ENCODE measurements at places on chromosomes 13 and 19.

- DNase-seq: no peak
Measured at GRCh38 chr13:42832341-42833096, 51.1 kb downstream of the FAM216B start.

GRCh38 chr13:59201841-59202240, 961.9 kb downstream of the DIAPH3 start:
- DNase-seq: no peak

GRCh38 chr19:5953030-5953589, 24.8 kb downstream of the RANBP3 start:
- no peak for DNase-seq

DNA sequence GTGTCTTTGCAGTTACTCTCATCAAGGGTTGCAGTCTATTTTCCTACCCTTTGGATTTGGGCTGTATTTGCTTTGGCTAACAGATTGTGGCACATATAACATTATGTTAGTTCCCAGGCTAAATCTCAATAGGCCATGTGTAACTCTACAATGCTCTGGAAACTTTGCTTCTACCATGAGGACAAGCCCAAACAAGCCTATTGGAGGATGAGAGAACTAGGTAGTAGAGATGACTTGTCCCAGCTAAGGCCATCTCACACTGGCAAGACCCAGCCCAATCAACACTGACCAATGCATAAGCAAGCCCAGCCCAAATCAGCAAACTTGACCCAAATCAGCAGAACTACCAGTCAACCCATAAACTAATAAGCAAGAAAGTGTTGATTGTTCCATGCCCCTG, 311.8 kb downstream of the NDFIP2 start:
- no peak for DNase-seq

- no peak for DNase-seq
Measured at GRCh38 chr13:41122838-41123237, 9.8 kb downstream of the KBTBD6 start.

- no peak for DNase-seq
Measured at GRCh38 chr13:52644108-52644507, 1.9 kb downstream of the HNRNPA1L2 start.

DNA sequence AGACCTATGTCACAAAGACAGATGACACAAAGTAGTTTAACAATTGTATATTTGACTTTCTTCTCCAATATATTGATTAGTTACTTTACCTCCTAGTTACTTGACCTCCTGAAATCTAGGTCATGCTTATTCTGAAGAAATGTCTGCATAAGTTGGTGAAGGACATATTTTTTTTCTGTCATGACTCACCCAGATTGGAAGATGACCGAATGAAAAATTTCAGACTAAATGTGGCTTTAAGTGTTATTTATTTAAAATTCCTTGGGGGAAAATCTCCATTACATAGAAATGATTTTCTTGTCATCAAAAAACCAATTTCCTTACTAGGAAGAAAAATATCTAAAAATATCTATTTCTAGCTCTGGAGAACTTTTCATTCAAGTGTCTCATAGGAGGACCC, 217.1 kb downstream of the POSTN start:
- DNase-seq: no peak

DNA sequence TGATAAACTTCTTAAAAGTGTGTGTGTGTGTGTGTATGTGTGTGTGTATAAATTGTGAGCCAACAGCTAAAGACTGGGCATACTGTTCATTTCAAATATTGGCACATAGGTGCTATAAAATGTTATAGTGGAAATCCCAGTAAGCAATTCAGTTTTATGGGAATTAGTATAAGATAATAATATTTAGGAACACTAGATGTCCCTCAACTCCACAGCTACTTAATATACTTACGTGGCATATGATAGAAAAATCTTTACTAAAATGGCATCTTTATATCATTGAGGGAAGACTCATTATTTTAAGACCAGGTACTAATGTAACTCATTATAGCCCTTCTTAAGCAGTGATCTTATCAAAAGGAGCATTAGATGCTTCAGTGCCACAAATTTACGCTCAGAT, 266.2 kb downstream of the MAB21L1 start:
- no peak for DNase-seq

DNA sequence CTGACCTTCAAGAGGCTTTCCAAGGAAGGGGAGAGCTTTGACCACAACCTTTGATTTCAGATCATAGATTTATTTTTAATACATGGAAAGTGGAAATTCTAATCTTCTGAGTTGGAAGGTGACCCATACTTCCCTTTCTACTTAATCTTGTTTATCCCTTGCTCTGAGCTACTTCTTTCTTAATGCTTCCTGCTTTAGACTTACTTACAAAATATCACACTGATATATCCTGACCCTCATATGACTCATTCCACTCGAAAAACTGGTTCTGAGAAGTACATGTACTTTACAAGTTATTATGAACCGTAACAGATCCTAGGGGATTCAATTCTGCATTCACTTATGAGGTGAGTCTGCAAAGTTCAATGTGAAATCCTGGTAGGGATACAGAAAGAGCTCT, 76.2 kb upstream of the IRS2 start:
- DNase-seq: no peak

- no peak for DNase-seq
Measured at GRCh38 chr13:92473765-92474475, 752.7 kb upstream of the GPC6 start.

GRCh38 chr13:73948848-73949529, 185.2 kb downstream of the KLF12 start:
- peak; percentile 41 for DNase-seq

- DNase-seq: no peak
Measured at GRCh38 chr19:30966486-30966885, 382.8 kb downstream of the TSHZ3 start.

GRCh38 chr19:1763648-1764639, 10.6 kb downstream of the ONECUT3 start:
- no peak for DNase-seq

DNA sequence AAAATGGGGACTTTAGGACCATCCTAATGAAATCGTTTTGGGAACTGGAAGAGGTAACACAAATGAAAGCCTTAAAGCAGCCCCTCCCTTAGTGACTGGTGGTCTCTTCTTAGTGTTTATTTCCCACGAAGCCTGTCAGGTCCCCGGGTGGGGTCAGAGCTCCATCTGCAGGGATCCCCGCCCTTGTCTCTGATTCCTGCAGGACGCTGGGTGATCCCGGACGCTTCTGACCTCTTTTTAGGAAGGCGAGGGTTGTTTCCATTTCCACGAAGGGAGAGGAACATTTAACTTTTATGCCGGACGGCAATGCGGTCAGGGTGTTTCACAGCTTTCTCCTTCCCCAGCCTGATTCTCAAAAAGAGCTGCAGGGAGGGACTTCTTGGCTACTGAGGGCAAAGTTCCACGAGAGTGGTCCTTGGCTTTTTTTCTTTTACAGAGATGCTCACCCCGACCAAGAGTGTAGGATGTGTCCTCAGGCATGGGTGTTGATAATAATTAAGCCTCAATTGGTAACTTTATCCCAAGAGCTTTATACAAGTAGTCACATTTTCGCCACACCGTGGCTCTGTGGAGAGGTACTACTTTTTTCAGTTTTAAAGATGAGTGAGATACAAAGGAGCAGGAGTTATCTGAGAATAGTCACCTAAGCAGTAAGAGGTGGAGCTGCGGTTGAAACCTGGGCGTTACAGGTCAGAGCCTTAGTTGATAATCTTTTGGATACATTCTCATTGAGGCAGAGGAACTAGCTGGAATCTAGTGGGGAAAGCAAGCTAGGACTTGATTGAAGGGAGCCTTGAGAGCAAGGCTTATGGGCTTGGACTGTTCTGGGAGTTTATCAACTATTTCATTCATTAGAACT, 813 bp downstream of the ZNF284 start:
- DNase-seq: no peak

DNA sequence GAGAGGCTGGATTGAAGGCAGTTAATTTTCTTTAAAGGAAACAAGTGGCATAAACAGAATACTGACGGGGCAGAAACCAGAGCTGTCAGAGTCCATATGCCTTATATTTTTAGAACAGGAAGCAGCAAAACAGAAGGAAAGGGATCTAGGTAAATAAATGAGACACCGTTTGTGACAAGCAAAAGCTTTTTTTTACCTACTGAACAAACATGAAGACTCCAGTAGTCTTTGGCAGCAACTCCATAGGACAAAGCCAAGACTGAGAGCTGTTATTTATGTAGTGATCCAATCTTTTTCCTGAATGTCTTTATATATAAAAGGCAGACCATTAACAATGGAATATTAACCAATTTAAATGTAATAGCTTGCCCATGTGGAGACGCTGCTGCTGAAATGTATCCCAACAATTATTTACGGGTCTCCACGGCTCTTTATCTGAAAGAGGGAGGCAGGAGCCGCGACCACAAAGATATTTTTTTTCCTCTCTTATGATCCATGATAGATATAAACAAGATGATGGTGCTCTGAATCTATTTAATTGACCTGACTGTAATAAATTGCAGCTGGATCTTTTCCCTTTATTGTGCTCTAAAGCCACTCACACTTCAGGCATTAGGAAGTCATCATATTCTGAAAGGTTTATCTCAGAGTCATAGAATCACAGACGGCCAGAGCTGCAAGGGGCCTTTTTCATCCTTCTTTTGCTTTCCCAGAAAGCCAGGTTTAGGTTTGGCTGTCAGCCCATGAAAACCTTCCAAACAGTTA, 687.8 kb downstream of the EFNB2 start:
- DNase-seq: no peak

DNA sequence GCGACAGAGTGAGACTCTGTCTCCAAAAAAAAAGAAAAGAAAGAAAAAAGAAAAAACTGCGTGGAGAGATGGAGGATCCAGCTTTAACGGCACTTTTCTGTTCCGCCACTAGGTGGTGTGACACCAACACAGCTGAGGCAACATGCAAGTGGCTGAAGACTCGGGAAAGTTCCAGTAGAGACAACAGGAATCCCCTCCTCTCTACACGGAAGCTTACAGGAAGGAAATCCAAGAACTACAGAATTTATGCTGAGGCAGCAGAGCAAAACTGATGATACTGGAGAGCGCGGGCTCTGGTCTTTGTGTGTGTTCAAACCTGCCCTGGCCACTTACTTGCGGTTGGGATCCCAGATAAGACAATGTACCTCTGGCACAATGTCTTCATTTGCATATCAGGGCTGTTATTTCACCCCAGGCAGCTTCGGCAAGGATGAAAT, 9.9 kb downstream of the RANBP3 start:
- peak; percentile 65 for DNase-seq

- DNase-seq: no peak
Measured at GRCh38 chr13:49939321-49939720, 3.2 kb upstream of the SPRYD7 start.

- DNase-seq: no peak
Measured at GRCh38 chr19:55196803-55197202, 12.5 kb downstream of the PTPRH start.

DNA sequence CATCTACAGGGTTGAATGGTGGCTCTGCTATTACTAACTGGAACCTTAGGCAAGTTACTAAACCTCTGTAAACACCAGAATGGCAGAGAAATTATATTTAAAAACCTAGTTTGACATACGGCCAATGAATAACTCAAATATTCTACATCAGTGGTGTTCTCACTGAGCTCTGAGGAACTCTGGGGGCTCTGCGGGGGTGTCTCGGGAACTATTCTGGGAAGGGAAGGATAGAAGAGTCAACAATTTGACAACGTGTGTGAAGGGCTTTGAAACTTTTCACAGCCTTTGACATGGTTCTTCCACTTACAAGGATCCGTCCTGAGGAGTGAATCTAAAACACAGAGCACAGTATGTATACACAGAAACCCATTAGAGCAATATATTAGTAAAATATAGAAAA, 38.7 kb downstream of the SOHLH2 start:
- no peak for DNase-seq

- peak; percentile 94 for DNase-seq
Measured at GRCh38 chr13:111153279-111153976, 38.3 kb downstream of the ARHGEF7 start.

- peak; percentile 89 for DNase-seq
Measured at GRCh38 chr19:39402346-39403300, 4.0 kb upstream of the ZFP36 start.

- DNase-seq: no peak
Measured at GRCh38 chr19:45581576-45581975, 3.0 kb downstream of the OPA3 start.

- DNase-seq: no peak
Measured at GRCh38 chr13:109900741-109901140, 114.4 kb upstream of the IRS2 start.

- DNase-seq: no peak
Measured at GRCh38 chr13:37144661-37145060, 39.2 kb upstream of the CSNK1A1L start.

DNA sequence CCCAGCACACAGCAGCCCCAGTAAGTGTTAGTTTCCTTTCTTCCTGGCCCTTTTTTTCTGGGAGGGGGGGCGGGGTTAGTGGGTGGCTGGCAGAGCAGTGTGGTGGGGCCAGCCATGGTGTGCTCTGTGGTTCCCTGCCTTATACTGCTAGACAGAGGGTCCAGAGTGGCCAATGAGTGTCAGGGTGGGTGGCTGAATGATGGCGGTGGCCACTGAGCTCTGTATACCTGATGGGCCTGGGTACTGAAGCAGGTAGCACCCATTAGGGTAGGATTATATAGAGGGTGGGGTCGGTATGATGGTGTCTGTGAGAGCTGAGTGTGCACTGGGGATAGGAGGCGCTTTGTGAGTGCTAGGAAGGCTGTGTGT, 13.8 kb downstream of the CIC start:
- no peak for DNase-seq

GRCh38 chr19:28074773-28075172, 1138.2 kb downstream of the UQCRFS1 start:
- DNase-seq: no peak

GRCh38 chr13:114067886-114068651, 64.4 kb downstream of the RASA3 start:
- DNase-seq: peak; percentile 9

- no peak for DNase-seq
Measured at GRCh38 chr13:59879281-59879680, 284.4 kb downstream of the DIAPH3 start.

DNA sequence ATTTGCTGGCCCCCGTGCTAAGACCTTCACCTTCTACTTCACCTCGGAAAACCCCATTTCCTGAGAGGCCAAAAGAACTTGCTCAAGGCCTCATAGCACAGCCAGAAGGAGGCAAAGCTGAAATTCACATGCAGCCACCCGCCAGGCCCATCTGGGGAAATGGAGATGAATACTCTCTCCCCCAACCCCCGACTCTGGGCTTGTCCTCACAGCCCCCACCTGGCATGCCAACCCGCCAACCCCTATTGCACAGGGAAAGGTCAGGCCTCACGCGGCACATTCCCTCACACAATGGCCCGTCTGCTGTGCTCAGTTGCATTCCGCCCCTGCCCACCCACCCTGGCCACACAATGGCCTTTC, 3.2 kb downstream of the PRX start:
- DNase-seq: no peak

DNA sequence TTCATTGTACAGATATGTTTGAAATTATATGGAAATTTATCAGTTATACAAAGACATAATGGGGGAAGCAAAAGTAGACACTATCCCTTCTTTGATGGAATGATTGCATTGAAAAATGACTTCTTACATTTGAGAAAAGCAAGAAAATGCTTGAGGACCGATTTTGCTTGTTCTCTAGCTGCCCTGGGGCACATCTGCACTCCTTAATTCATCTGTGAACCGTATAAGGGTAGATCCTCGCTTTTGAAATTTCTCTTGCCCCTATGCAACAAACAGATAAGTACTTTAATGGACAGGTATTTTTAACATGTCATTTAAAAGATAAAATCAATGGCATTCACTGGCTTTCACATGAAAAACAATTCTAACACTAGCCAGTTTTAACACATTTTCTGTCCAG, 13.5 kb upstream of the MLNR start:
- no peak for DNase-seq
